ENCODE measurements at places on chromosomes 3 and 15.

DNA sequence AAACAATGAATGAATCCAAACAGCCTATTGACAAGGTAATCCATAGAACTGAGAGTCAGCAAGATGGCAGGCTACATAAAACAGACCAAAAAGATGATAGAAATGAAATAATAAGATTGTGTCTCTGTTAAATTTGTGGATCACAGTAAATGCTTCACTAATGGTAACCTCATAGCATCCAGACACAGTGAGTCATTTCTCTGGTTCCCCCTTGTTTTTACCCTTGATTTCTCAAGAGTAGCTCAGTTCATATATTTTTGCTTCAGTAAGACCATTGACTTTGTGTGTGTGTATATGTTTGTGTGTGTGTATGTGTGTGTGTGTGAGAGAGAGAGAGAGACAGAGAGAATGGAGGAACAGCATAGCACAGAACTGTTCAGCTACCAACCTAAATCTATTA lies 546.9 kb downstream of the RBMS3 start:
- DNase-seq = no peak

DNA sequence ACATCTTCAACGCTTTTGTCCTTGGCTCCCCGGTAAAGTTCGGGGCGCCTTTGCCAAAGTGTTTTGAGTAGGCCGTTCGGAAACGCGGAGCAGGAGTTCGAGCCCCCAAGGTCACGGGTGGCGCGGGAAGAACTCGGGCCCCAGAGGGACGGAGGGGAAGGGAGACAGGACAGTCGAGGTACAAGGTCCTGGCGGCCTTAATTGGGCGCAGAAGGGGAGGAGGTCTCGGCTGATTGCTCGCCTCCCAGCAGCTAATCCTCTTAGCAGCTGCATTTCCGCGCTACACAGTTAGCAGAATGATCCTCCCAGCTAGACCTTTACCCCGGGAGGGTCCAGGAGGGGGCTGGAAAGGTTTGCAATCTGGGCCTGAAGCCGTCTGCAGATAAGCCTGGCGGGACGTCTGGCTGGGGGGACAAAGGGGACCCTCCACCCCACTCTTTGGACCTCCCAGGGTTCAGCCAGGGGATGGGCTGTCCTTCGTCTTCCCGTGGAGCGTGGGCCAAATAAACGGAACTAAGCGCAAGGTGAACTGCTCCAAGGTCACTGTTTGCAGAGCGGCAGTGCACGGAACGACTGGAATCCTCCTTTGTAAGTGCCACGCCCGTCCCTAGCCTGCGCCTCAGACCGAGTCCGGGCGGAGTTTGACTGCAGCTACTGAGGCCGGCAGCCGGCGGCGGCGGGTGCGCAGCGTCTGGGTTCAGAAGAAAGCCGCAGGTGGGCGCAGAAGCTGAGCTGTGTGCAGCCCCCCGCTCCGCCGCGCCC lies 7.2 kb downstream of the EOMES start:
- no peak for DNase-seq

GRCh38 chr3:101849714-101850245 lies 466 bp downstream of the NFKBIZ start:
- DNase-seq = peak; percentile 20

- DNase-seq = no peak
These were observed 590.2 kb downstream of the RBMS3 start for GRCh38 chr3:29871087-29871486.

DNA sequence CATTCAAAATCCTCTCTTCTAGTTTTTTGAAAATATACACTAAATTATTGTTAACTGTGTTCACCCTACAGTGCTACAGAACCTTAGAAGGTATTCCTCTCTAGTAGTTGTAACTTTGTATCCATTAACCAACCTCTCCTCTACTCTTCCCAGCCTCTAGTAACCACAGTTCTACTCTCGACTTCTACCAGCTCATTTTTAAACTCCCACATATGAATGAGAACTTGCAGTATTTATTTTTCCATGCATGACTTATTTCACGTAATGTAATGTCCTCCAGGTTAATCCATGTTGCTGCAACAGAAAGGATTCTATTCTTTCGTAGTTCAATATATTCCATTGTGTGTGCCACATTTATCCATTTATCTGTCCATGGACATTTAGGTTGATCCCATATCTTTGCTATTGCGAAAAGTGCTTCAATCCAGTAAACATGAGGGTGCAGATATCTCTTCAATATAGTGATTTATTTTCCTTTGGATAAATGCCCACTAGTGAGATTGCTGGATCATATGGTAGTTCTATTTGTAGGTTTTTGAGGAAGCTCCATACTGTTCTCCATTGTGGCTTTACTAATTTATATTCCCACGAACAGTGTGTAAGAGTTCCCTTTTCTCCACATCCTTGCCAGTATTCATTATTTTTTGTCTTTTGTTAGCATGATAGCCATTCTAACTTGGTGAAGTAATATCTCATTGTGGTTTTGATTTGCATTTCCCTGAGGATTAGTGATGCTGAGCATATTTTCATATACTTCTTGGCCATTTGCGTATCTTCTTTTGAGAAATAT lies 113.7 kb upstream of the SMAD3 start:
- no peak for DNase-seq

- DNase-seq = no peak
These were observed 332.2 kb downstream of the LPP start for GRCh38 chr3:188486126-188486525.

GRCh38 chr3:188124184-188124583 lies 29.8 kb upstream of the LPP start:
- no peak for DNase-seq

DNA sequence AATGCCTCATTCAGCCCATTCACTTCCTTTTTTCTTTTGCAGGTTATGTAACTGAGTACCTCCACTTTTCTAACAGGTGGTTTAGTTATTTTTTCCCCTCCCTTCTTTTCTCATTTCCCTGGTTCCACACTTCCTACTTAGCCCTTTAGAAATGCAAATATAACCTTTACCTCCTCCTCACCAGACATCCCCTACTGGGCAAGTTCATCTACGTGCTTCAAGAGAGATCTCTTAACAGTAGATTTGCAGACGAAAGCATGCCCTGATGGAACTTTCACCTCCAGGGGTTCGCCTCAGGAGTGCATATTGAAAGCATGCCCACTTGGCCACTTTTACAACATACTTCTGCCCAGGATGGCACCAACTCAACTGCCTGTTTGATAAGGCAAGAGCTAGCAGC lies 314.1 kb upstream of the LRRC3B start:
- no peak for DNase-seq

- no peak for DNase-seq
These were observed 407.1 kb downstream of the VPS13C start for GRCh38 chr15:61653110-61653509.

GRCh38 chr15:31474059-31474868 lies 147.6 kb downstream of the KLF13 start:
- no peak for DNase-seq

- DNase-seq = no peak
These were observed 416.5 kb downstream of the ROBO2 start for GRCh38 chr3:77456431-77456830.

All from GF-D8 (cell line).